Dermis microvascular lymphatic vessel endothelial cell (primary cell): ENCODE measurements at places on chromosomes 1 and 21. TPM values are rescaled to one million over a fixed set of nuclear protein-coding genes. Genes with fewer than 3 reads are reported as not detected.

Gene ADCY10
- total RNA-seq, result under 0.01 and 0.13 TPM in 2 replicates

Gene PRXL2B
- total RNA-seq, result 55.7 and 107 TPM in 2 replicates

Gene SLC41A1
- total RNA-seq, result 8.1 and 12.3 TPM in 2 replicates

Gene SLC35D1
- total RNA-seq, result 3.6 and 3.7 TPM in 2 replicates

Gene KMO
- not detected in 2 replicates for total RNA-seq

Gene RAB29
- total RNA-seq, result 18.1 and 30.8 TPM in 2 replicates

Gene S100A1
- not detected in 2 replicates for total RNA-seq

Gene MSH4
- total RNA-seq, result 0.13 TPM in 2 replicates

Gene FAM89A
- 20.0 and 30.5 TPM in 2 replicates for total RNA-seq

Gene KCNK2
- total RNA-seq, result under 0.01 and 0.26 TPM in 2 replicates

DNA sequence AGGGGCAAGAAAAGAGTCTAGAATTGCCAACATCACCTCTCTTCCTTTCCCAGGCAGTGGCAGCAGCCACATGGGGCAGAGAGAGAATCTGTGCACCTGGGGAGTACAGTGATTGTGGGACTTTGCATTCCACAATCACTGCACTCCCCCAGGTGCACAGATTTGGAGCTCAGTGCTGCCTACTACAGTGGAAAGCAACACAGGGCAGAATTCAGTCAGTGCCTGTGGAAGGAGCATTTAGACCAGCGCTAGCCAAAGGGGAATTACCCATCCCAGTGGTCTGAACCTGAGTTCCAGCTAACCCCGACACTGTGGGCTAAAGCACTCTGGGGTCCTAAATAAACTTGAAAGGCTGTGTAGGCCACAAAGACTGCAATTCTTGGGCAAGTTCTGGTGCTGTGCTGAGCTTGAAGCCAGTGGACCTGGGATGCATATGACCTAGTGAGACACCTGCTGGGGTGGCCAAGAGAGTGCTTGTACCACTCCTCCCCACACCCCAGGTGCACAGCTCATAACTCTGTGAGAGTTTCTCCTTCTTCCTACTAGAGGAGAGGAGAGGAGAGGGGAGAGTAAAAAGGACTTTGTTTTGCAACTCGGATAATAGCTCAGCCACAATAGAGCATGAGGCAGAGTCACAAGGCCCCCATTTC lies 50.3 kb downstream of the NUP210L start:
- no peak for DNase-seq

- DNase-seq, result no peak
Measured at GRCh38 chr1:154849645-154850131, 20.4 kb downstream of the KCNN3 start.

- DNase-seq, result no peak
Measured at GRCh38 chr21:29717659-29718058, 222.1 kb downstream of the GRIK1 start.

- no peak for DNase-seq
Measured at GRCh38 chr1:172939475-172939874, 111.3 kb downstream of the TNFSF18 start.

GRCh38 chr1:119083479-119083878 lies 57.0 kb downstream of the WARS2 start:
- DNase-seq, result no peak

DNA sequence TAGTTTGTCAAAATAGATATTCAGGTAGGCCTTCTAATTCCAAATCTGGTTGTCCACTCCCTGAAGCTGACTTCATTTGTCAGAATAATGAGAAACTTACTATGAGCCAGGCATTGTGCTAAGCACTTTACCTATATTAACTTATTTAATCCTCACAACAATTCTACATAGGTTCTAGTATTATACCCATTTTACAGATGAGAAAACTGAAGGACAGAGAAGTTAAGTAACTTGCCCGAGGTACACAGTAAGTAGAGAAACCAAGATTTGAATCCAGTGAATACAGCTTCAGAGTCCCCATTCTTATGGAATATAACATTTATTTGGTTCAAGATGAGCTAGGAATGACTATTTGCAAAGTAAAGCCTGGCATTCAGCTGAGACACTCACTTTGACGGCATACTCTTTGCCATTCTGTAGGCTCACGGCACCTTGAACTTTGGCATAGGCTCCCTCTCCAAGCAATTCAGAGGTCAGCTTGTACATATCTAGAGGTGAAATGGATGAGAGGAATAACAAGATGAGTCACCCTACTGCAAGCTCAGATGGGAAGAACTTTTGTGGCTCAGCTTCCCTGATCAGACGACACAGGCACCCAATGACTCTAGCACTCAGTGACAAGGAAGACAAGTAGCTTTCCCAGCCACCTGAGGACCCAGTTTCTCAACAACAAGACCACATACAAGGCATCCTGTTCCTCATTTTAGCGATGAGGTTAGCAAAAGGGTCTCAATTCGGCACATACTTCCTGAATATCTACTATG lies 23.7 kb downstream of the MKNK1 start:
- no peak for DNase-seq

DNA sequence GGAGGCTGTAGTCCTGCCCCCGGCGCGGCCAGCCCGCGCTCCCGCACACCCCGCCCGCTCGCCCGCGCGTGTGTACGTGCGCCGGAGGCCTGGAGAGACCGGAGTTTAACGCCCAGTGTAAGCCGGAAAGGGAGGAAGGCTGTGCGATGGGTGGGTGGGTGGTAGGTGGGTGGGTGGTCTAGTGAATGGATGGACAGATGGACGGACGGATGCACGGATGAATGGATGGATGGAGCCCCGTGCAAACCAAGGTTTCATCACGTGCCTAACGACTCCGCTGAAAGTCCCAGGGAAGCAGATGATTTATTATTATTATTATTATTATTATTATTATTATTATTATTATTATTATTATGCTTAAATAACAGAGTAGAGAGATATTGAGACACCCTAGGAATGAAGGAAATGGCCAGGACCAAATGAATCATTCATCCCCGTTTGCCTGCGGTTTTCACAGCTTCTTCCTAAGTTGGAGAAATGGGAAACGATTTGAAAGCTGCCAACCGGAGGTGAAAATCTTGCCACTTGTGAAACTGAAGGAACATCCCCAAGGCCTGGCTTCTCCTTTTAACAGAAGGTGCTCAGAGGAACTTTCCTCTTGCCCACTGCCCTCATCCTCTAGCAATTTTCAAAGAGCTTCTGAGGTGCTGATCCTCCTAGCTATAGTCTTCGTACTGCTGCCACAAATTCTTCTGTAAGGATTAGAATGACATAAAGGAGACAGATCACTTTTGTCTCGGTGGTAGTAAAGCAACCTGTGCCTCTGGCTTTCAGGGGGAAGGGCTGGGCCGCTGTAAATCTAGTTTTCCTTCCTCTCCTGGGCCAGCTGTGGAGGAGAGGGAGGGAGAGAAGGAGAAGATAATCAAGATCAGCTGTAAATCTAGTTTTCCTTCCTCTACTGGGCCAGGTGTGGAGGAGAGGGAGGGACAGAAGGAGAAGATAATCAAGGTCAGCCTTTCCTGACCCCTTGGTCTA lies 648 bp upstream of the RGS7 start:
- peak; percentile 7 for DNase-seq

GRCh38 chr1:57874418-57874877 lies 450.6 kb upstream of the DAB1 start:
- no peak for DNase-seq

DNA sequence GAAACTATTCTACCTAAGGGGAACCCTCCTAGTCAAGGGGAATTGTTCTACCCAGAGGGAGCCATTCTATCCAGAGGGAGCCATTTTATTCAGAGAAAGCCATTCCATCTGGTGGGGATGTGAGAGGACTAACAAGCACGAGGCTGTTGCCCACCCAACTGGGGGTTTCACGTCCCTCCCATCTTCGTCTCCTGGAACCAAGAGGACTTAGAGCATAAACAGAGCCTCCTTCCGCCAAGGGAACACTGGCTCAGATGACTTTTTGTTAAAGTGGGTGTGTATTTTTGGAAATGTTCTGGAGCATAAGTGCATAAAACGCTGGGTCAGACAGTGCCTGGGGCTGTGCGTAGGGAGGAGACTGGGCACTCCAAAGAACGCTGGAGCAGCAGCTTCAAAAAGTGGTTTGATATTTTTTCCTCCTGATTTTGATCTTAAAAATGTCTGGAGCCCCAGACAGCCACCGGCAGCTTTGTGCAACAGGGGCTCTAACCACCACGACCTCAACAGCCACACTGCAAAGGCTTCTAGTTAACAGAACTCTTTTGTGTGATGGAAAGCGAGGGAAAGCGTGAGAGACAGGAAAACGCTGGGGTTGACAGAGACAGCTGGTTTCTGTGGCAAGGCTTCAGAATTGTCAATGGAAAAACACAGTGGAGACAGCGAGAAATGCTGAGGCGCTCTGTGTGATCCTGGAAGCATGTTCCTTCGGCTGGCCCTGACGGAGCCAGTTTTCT lies 363.6 kb upstream of the CAMK1G start:
- no peak for DNase-seq

DNA sequence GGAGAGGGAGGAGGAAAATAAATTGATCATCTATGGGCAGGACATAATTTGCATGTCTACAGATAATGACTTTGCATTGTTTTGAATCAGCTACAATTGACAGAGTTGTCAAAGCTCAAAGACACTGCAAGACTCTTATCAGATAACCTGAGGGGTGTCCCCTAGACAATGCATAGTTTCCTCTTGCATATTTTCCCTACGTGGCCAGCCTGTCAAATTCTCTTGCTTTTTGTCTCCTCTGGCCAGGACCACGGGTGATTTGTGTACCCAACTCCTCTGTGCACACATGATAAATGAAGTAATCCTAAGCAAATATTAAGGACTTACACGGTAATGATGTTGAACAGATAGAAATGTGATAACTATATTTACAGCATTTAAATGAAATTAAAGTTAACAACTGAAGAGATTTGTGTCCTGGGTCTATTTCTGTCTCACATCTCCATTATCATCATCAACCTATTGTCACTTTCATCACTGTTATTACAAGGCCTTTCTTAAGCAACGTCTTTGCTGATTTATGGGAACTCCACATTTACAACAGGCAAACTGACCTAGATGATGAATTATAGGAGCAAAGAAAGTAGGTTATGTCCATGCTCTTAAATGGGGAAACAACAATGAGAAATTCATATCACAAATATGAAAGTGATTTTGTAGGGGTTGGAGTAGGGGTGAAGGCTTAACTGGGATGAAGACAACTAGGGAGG lies 18.8 kb downstream of the BATF3 start:
- DNase-seq, result no peak

DNA sequence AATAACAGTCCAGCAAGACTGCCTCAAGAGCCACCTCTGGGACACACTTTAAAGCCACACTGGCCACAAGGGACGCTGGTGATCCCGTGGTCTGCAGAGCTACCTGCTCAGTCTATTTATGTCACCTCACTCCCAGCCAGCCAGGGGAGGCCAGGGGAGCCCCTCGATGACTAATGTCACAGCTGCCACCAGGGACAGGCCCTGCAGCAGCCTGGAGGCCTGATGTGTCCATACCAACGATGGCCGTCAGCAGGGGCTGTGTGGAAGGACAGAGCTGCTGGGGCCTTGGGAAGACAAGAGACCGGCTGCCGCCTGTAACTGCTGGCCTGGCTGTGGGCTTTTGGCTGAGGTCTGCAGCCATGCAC lies 71.0 kb downstream of the SIK1 start:
- DNase-seq, result no peak

- DNase-seq, result no peak
Measured at GRCh38 chr1:27564710-27565649, 39.0 kb downstream of the AHDC1 start.

DNA sequence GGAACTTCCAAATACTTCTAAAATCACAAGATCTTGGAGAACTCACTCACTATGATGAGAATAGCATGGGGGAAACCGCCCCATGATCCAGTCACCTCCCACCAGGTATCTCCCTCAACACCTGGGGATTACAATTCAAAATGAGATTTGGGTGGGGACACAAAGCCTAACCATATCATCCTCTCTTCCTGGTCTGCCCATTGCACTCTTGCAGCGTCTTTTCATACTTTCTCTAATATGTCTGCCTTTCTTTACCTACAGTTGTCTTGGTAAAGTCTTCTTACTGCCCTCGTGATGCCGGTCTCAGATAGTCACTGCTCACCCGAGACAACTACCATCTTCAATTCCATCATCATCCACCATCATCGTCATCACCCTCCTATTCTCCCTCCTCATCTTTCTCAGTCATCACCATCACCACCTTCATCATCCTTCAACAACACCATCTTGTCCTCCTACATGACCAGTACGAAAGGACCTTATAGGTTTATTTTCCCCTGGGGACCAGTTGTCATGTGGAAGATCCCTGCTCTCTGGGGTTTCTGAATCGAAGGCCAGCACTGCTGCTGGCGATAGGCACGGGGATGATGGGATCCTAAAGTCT lies 58.5 kb upstream of the CASZ1 start:
- DNase-seq, result no peak

GRCh38 chr1:162407539-162407938 lies 4.4 kb downstream of the SH2D1B start:
- DNase-seq, result no peak

DNA sequence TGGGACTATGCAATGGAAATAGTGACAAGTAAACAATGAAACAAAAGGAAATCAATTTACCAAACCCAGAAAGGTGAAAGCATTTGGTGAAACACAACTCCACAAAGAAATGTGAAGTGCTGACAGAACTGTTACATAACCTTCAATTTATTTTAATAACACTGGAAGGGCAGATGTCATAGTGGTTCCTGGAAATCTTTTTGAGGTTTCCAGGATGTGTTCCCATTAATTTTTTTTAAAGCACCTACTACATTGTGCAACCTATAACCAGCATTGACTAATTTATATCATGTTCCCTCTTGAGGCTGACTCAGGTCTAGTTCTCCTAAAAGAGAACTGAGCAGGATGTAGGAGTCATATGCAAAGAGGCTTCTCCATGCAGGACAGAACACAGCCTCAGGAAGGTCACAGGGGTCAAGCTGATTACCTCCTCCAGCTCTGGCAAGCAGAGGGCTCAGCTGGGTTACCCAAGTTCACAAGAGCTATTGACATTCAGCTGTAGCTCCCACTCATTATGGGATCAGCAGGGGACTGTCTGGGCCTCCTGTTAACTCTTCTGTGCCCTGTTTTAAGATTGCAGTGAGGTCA lies 157.1 kb upstream of the NRIP1 start:
- no peak for DNase-seq

GRCh38 chr1:183636783-183637182 lies 1.2 kb upstream of the ARPC5 start:
- no peak for DNase-seq

GRCh38 chr1:54502342-54502741 lies 45.7 kb upstream of the ACOT11 start:
- DNase-seq, result no peak

GRCh38 chr1:119673171-119673940 lies 25.3 kb upstream of the ZNF697 start:
- peak; percentile 75 for DNase-seq

DNA sequence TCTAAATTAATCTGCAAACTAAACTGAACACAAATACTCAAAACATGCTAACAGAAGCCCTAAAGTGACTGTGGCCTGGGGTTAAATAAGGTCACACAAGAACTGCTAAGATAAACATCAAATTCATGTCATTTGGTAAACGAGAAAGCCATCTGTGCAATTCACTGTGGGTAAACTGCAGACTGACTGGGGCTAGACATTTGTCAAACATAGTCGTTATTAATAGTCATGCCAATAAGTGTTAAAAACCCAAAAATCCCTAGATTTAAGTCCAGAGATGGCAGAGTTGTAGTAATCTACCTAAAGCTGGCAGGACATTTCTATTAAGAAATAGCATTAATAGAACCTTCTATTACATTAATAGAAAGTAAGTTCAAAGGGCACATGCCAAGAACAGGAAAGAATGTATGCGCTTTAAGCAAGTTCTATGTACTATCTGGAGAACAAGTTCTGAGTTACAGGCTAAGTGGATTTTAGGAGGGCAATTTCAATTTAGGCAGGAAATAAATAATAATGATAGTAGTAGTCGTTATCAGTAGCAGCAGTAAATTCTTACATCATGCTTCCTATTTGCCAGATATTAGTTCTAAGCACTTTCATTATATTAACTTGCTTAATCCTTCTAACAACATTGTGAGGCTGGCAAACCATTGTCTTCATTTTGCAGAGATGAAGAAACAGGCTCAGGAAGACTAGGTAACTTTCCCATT lies 8.6 kb downstream of the EDEM3 start:
- DNase-seq, result no peak
